ENCODE measurements at places on chromosomes 2 and 18.

DNA sequence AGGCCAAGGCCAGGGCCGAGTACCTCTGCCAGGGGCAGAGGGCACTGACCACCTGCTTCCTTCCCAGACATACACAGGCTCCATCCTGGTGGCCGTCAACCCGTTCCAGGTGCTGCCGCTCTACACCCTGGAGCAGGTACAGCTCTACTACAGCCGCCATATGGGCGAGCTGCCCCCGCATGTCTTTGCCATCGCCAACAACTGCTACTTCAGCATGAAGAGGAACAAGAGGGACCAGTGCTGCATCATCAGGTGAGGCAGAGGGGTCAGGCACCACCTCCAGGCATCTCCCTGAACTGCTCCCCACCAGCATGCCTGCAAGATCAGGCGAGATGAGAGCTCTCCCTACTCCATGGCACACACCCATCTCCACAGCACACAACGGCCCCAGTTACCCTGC is 31.1 kb downstream of the MYO7B start:
- no peak for DNase-seq

- no peak for DNase-seq
Observed at GRCh38 chr2:34664266-34664665, 1065.2 kb upstream of the FAM98A start.

GRCh38 chr18:68662754-68663153 is 52.2 kb downstream of the TMX3 start:
- DNase-seq: no peak

- no peak for DNase-seq
Observed at GRCh38 chr2:181771356-181771755, 91.0 kb upstream of the NEUROD1 start.

- no peak for DNase-seq
Observed at GRCh38 chr2:173087793-173088496, 12.3 kb downstream of the MAP3K20 start.

All from activated T-helper 1 cell treated with anti-CD3 and anti-CD28 coated beads, Interleukin-2, amount 50 U/mL, for 16 hours (primary cell).